AG20443 (cell line): ENCODE measurements at places on chromosomes 4 and X.

DNA sequence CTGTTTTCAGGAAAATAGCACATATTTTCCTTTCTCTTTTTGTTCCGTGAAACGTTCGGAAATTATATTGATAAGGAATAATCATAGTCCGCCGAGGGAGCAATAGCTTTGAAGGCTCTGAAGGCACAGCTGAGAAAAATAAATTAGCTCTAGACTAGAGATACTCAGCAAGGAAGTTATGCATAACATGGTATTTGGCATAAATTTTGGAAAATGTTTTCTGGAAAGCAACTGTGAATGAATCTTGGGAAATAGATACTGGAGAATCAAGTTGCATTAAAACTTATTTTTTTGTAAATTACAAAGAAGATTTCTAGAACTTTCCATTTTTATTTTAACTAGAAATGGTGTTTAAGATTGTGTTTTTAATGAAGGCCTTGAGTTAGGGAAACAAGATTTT, 92.4 kb downstream of the HPRT1 start:
- no peak for DNase-seq

DNA sequence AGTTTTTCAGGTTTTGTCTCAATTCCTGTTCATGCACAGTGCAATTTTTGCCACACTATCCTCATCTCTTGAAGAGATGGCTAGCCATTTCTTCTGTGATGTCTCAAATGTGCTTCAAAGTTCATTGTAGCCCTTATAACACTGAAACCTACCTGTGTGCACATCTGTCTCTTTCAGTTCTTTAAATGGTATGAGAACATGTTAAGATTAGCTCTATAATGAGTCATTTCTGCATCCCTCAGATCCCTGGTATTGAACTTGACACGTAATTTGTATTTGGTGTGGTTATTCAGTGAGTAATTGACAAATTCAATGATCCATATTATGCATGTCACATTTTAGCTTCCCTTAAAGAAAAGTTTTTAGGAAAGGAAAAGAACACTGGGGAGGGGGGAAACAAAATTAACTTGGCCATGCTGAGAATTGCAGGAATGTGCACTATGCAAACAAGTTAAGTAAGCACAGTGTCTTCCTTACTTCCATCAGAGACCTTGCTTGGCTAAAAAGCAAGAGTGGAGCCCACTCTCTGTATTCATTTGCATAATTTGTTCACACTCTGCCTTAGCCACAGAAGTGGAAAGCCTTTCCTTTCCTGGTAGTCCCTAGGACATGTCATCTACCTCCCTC, 659.8 kb upstream of the MAGEB2 start:
- no peak for DNase-seq

DNA sequence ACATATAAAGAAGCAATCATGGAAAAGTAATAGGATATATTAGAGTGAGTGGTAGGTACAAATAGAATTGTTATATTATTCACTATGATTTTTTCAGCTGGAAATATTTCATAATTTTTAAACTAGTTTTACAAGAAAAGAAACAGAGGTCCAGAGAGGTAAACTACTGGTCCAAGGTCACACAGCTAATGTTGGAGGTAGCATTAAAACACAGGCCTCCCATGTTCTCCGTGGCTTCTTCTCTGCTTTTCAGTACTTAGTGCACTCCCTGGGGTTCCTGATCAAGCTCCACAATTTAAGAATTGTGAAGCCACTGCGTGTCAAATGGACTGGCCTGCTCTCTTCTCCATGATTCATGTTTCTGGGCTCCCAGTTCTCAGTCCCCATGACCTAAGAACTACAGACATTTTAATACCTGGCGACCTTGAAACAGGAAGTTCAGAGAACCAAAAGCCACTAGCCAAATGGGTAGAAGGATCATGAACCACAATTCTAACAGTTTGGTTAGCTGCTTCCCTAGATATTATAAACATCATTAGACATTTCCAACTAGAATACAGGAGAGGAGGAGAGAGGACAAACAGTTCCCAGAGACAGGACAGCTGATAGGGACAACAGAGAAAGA, 172.0 kb upstream of the KLF3 start:
- DNase-seq: no peak

GRCh38 chr4:107071108-107071507, 35.0 kb upstream of the DKK2 start:
- no peak for DNase-seq

DNA sequence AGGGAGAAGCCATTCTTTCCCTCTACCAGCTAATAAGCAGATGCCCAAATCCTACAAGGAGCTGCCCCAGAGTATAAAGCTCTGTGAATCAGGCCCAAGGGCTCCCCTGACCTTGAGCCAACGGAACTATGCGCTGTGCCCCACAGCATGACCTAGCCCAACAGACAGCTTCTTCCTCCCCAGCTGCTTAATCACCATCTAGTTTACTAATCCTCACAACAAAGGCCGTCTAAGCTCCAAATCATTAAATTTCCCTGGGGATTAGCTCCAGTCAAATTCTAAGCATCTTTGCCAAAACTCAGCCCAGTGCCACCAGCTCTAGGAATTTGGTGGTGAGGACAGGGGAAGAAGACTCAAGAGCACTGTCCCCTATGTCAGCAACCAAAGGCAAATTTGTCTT, 113.1 kb downstream of the SHROOM4 start:
- no peak for DNase-seq

- peak; percentile 82 for DNase-seq
These were observed 28.6 kb downstream of the AFAP1 start for GRCh38 chr4:7910952-7911578.

GRCh38 chrX:42495139-42495538, 282.8 kb downstream of the PPP1R2C start:
- no peak for DNase-seq

GRCh38 chrX:80432863-80433262, 12.6 kb downstream of the TENT5D start:
- DNase-seq: peak; percentile 5

DNA sequence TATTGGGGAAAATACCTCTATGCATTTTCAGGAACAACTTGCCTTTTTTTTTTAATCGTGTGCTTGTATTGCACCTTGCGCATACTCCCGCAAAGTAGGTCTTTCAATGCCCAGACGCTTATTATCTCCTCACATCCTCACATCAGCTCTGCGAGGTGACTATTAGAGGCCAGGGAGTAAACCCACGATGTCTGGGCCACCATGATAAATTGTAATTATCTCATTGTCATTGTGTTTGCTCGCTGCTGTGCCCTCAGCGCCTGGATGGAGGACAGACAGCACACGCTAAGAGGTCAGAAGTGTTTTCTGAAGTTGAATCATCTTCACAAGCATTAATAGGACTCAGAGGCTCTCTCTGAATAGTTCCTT, 1.0 kb upstream of the RELL1 start:
- no peak for DNase-seq

GRCh38 chr4:28913466-28913865, 1806.7 kb upstream of the PCDH7 start:
- DNase-seq: no peak

DNA sequence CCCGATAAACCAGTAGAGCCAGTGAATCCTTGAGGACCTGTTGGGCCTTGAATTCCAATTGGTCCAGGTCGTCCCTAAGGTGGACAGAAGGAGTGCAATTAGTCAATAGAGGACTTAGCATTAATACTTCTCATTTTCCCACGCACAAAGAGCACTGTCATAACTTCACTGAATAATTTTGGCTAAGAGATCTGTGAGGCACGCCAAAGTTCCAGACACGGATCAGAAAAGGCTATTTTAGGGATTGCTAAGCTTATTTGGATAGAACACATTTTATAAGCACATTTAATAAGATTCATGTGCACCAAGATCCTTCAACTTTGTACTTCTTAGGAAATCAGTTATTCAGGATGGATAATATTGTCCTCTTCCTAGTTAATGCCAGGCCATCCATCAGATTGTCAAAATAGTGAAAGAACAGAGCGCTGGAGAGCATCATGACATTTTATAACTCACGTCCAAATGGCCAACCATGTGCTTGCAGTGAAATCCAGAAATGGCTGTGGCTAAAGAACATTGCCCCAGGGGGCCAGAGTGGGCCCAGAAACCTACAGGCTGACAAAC, 129.8 kb downstream of the ATG4A start:
- no peak for DNase-seq

DNA sequence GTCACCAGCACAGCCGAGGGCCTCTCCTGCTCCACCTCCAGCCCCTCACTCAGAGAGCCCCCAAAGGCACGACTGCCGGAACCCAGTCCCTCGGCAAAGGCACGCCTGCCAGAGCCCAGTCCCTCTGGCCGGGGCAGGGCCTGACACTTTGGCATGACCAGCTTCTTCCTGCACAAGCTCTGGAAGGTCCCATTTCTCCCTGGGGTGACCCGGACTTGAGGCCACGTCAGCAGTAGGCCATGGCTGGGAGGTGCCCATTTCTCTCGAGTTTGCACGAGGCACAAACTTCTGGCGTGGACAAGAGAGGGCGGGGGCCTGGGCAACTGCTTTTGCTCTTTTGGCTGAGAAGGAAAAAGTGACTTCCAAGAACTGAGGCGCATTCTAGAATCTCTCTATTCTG, 62.2 kb upstream of the GPR78 start:
- peak; percentile 44 for DNase-seq

DNA sequence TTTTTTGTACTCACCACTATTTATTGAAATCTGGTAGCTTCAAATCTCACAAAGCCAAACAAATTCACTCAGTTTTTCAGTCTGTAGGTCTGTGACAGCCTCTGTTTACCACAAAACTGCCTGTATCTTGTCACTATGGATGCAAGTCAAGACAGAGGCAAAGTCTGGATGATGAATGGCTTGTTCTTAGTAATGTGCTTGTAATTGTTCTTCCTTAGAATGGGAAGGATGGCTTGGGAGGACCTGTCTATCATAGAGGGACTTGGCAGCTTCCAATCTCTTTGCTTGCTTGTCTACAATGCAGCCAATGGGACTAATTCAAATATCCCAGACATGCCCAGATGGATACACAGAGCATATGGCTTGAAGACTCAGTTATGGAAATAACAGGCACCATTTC, 141.2 kb upstream of the SCML1 start:
- DNase-seq: no peak

GRCh38 chrX:126141014-126141413, 25.1 kb downstream of the DCAF12L2 start:
- DNase-seq: no peak

- DNase-seq: no peak
These were observed 63.8 kb upstream of the GABRQ start for GRCh38 chrX:152573866-152574265.

GRCh38 chrX:133290076-133290475, 71.9 kb upstream of the TFDP3 start:
- peak; percentile 48 for DNase-seq

GRCh38 chr4:20356565-20356964, 104.9 kb downstream of the SLIT2 start:
- no peak for DNase-seq

DNA sequence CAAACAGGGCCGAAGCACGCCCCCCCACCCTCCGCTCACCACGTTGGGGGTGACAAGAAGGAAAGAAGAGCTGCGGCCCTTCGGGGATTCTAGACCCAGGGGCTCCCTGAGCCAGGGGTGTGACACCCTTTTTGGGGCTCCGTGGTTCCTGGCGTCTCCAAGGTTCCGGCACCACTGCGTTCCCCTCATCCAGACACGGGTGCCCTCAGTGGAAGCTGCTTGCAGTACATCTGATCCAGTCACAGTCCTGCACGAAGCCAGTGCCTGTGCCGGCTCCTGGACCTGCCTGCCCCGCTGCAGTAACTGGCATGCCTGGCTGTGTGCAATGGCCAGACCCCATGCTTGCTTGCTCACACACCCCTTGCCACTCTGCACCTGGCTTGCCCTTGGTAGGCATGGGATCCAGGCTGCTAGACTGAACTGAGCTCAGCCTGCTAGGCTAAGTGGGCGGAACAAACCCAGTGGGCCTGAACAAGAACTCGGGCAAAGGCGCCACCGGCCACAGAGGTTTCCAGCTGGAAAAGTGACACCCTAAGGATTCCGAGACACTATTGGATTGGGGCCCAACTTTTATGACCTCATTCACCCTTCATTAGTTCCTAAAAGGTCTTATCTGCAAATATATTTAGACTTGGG, 420.4 kb upstream of the AGA start:
- DNase-seq: no peak

GRCh38 chr4:89757154-89757719, 79.7 kb downstream of the SNCA start:
- no peak for DNase-seq

- DNase-seq: no peak
These were observed 580.8 kb upstream of the TENM3 start for GRCh38 chr4:181662383-181662782.

DNA sequence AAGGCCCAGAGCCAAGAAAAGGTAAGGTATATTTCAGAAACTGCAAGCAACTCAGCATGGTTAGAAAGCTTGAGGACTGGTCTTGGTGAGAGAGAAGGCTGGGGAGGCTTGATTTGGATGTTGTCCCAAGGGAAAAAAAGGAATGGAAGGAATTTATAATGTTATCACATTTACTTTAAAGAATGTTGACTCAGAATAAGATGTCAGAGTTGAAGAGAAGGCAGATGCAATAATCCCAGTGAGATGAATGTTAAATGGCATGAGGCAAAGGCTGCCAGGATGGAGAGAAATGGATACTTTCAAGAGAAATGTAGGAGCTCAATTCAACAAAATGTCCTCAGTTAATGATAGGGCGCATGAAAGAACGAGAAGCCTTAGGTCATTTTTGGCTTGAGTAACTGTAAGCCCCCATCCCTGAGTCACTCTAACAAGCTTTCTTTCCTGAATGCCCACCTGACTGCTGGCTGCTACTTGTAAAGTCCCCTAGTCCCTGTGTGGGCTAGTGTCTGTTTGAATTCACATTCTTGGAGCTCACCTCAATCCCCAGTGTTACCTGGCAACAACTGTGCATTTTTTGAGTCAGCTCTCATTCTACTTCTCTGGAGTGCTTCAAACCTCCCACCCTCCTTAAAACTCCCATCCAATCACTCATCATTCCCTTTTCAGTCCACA, 103.0 kb upstream of the TAPT1 start:
- DNase-seq: no peak

GRCh38 chr4:75629239-75629638, 1.1 kb downstream of the CDKL2 start:
- no peak for DNase-seq

GRCh38 chr4:174198828-174199227, 84.6 kb downstream of the FBXO8 start:
- peak; percentile 80 for DNase-seq

GRCh38 chrX:47958761-47959342, 44.9 kb downstream of the ZNF182 start:
- peak; percentile 6 for DNase-seq

- DNase-seq: no peak
These were observed 60.6 kb downstream of the NBDY start for GRCh38 chrX:56789518-56790070.

DNA sequence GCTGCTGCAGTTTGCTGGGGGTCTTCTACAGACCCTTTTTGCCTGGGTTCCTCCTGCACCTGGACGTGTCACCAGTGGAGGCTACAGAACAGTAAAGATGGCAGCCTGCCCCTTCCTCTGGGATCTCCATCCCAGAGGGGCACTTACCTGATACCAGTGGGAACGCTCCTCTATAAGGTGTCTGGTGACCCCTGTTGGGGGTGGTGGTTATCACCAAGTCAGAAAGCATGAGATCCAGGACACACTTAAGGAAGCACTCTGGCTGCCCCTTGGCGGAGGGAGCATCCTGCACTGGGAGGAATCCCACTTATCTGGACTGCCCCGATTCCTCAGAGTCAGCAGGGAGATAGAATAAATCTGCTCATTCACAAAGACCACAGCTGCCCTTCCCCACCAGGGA, 218.9 kb upstream of the GALNTL6 start:
- DNase-seq: no peak
